Fibroblast of skin of scalp (primary cell): ENCODE measurements at places on chromosomes 11 and 22.
A peak's percentile ranks its signal among the peaks of the same experiment; 100 is the strongest.

DNA sequence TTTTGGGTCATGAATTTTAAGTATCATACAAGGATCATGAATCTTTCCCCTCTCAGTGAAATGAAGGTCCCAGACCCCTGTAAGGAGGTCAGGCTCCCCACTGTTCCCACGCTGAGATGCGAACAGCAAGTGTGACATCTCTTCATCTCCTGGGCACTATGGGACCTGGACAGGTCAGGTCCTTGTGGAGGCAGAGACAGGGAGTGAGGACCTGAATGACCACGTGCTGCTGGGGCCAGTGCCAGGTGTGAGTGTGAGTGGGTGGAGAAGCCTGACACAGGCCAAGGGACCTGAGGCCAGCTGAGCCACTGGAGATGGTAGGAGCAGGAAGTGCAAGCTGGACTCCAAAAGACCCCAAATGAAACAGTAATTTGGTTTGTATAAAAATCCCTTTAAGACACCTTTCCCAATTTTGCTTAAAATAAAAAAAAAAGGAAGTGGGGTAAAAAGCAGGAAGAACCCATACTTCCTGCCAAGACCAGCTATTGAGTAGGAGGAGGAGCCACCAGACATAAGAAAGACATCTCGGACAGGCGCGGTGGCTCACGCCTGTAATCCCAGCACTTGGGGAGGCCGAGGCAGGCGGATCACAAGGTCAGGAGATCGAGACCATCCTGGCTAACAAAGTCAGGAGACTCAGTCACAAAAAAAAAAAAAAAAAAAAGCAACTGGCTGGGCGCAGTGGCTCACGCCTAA, 35.4 kb upstream of the SERPIND1 start:
- DNase-seq, result no peak

DNA sequence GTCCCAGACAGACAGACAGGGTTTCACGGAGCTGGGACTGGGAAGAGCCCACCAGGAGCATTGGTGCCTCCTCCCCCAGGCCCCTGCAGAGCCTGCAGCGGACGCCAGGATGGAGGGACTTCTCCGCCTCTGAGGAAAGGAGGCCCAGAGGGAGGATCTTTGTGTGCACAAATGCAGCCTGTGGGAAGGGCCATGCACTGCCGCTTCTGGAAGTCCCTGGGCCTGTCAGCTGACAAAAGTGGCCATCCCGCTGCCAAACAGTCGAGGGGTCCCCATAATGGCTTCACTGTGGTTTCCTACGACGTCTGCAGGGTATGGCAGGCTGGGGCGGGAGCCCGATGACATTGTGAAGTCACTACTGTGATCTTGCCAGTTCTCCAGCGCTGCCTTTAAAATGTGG, 73.8 kb downstream of the TP53I11 start:
- peak; percentile 53 for DNase-seq

GRCh38 chr11:123216249-123216648, 21.2 kb upstream of the CLMP start:
- no peak for DNase-seq

DNA sequence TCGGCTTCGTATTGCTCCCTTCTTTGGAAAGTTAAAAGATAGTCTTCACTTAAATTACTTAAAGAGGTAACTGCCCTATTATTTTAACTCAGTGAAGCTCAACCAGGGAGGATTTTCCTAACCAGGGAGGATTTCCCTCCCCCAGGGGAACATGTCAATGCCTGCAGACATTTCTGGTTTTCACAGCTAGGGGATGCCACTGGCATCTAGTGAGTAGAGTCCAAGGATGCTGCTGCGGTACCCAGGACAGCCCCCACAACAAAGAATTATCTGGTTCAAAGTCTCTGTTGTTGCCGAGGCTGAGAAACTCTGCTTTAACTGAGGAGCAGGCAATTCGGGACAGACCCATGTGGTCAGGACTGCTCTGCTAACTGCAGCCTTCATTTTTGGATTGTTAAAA, 82.2 kb downstream of the DEPDC5 start:
- DNase-seq, result no peak

- DNase-seq, result no peak
Observed at GRCh38 chr22:30876221-30876751, 92.3 kb downstream of the MORC2 start.

DNA sequence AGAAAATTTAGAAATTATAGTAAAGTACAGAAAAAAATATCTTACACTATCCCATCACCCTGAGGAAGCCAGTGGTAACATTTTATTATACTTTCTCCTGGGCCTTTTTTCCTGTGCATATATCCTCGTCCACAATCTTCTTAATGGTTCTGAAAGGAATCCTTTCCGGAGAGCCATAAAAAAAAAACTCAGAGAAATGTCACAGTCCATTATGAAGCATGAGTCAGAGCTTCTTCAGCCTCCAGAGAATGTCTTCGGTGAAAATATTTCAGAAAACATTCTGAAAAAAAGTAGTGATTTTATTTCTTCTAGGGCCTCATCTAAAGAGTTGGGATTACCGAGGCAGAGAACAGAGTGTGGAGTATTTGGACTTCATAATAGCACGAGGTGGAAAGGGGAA, 163.4 kb downstream of the INSC start:
- no peak for DNase-seq

DNA sequence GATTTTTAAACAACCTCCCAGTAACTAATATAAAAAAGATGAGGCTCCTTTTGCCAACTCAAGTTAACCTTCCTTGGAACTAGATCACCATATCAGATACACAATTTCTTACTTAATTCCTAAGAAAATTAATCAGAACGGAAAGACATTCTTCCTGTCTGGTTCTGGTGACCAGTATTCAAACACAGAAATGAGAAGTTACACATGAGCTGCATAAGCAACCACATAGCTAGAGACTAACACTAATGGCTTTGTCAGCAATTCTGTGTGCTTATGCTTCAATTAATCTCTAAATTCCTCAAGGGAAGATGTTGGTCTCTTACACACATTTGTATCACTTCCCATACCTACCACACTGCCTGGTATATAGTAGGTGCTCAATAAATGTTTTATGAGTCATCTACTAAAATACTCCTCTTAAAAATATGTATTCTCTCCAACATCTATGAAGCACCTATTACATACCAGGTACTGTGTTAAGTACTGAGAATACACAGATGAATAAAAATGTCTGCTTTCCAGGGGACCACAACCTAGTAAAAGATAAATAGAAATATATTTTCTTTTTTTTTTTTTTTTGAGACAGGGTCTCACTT, 54.5 kb downstream of the GAB2 start:
- no peak for DNase-seq

DNA sequence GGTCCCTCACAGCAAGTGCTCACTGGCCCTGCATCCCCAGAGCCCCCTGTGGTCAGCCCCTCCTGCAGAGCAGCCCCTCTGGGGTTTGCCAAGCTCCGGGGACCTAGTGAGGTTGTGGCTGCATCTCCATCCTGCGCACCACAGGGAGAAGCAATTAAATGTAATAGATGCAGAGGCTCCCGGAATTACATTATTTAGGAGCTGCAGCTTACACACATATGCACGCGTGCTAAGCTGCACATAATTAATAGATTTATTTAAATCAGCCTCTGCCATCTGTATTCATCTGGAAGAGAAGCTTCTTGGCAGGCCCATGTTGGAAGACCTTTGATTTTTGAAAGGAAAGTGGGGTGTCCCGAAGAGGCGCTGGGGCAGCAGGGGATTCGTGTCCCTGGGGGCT, 1271.5 kb downstream of the BRD1 start:
- no peak for DNase-seq

DNA sequence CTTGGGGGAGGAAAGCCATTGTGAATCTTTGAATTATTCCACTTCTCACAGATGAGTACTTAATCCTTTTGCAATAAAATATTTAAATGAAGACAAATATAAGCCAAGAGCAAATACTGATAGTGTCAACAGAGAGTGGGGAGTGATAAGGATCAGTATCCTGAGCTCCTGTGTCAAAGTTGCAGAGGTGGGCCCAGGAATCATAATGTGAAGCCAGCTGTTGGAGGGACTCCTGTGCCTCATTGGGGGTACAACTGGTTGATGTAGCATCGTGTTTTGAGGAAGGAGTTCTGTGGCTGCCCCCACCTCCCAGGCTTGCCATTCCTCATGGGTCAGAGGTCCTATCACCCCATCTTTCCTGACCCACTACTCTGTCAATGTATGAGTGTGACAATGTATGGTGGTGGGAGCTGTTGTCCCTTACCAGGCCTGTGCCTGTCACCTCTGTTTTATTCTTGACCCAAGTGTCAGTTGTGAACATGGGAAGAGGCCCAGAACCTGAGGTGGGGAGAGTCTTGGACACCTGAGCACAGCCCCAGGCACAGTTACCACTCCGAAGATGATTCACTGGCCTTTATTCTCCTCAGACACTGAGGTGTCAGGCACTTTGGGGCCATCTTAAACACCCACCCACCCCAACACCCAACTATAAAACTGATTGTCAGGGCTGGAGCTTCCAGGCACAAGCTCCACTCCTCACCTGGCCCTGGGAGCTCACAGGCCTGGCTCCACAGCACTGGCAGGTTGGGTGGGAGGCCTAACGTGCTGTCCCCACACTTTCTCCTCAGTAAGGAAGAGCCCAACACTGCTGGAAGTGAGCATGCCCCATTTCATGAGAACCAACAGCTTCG, 38.4 kb downstream of the KCNQ1OT1 start:
- DNase-seq, result no peak

GRCh38 chr11:130100381-130101095, 30.8 kb downstream of the APLP2 start:
- DNase-seq, result no peak

DNA sequence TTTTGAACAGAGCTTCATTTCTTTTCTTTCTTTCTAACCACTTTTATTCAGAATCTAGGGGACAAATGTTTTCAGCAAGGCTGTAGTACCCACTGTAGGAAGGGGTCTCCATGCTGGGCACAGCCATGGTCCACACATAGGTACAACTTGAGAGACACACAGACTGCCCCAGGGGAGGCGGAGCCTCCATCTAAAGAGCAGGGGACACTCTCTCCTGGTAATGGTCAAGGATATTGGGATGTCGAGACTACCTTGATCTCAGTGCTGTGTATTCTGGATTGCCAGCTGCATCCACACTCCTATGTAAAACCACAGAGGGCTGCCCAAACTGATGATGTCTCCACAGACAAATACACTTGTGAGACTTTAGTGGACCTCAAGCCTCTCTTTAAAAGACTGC, 2.9 kb upstream of the APOL3 start:
- DNase-seq, result no peak

GRCh38 chr11:64929625-64930024, 5.1 kb downstream of the PPP2R5B start:
- DNase-seq, result no peak

DNA sequence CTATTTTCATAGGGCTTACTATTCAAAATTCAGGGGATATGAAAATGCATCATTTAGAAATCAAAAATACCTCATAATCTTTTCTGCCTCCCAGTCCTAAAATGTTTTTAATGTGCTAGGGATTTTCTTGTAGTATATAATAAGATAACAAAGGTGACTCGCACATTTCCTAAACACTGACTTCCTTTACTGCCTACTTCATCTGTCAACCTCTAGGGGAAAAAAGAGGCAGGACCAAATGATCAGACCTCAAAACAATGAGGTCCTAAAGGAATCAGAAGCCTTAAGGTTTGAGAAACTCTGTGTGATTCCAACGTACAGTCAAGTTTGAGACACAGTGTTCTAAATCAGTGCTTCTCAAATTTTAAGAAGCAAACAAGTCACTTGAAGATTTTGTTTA, 56.1 kb upstream of the POU2AF2 start:
- no peak for DNase-seq

DNA sequence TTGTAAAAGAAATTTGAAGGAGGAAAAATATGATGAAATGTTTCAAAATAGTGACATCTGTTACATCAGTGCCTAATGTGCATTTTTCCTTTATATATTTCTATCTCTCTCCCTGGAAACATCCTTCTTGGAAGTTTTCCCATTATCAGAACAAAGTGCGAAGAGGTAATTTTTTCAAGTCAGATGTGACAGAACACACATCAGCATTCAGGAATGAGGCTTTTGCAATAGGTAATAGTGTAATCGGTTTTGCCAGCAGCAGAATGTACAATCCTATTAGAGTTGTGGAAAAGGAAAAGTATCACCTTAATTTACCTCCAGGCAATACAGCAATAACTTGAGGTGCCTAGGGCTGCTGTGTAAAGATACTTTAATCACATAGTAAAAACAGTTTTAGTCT, 275.8 kb downstream of the FAT3 start:
- DNase-seq, result peak; percentile 9

GRCh38 chr11:116605543-116606459, 167.0 kb downstream of the BUD13 start:
- DNase-seq, result peak; percentile 35

- DNase-seq, result peak; percentile 14
Observed at GRCh38 chr11:22656130-22656529, 10.3 kb upstream of the GAS2 start.

DNA sequence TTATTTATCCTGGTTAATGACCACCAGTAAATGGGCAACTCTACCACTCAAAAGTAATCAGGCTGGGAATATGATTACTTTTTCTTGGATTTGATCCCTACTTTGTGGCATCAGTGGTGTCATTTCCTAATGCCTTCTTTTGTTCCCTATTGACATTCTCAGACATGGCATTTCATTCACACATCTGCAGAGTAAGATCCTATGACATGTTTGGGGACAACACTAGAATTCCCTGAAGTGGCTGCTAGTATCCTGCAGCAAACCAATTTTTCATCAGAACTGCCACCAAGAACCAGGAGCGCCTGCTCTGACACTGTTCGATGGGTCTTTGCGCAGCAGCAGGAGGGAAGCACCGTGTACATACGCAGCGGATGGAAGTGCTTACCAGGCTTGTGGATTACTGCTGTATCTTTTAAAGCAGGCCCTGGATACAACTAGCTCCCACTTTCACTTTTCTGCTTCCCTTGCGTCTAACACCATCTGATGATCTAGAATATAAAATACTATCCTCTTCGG, 97.7 kb downstream of the LARGE2 start:
- no peak for DNase-seq

- DNase-seq, result no peak
Observed at GRCh38 chr11:698493-699115, 3.0 kb downstream of the TMEM80 start.

DNA sequence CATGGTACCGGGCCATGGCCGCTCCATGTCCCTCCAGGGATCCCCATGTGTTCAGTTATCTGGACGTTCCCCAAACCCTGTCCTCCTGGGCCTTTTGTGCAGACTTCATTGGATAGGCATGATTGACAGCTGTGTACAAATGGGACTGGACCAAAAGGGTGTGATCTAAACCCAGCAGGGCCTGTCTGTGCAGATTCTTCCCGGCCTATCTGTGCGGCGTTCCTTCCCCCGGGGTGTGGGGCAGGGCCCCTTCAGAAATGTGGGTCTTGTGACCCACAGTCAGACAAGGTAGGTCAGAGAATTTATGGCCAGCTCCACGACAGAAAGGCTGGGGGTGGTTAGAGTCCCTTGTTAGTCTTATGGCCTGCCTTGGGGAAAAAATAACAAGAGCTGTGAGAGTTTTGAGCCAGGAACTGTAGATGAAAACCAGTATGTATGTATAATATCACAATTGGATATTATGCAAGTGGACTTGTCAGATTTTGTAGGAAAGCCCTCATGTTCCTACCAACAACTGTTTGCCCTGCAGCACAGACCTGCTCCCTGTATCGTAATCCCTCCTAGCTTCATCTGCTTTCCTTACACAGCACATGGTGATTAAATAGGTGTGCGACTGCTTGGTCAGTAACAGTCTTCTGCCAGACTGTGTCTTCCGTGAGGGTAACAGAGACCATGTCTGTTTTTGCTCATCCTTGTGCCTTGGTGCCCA, 31.7 kb downstream of the AP2A2 start:
- DNase-seq, result no peak
